Lung (tissue), 17 donors: ENCODE measurements at places on chromosomes 12 and 14. TPM values are rescaled to one million over a fixed set of nuclear protein-coding genes. Genes with fewer than 3 reads are reported as not detected.
A peak's percentile ranks its signal among the peaks of the same experiment; 100 is the strongest.

DNA sequence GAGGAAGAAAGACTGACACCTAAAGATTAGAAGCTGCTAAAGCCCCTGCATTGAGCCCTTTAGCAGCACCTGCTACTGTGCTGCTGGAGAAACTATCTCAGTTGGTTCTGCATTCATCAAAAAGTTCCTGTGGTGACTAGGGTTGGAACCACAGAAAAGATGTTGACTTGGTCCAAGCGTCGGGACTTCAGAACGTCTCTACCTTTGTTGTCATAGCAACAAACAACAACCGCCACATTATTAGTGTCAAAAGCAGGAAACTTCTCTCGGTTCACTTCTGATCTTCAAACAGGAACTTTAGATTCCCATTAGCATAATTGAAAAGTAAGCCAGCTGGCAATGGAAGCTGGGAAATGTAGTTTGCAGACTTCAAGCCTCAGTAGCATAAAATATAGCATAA is 368.0 kb downstream of the SEC23A start:
- no peaks in the 10 kb centered on the region for H3K27me3 ChIP-seq
- no peaks in the 10 kb centered on the region for H3K36me3 ChIP-seq
- no peak for DNase-seq
- H3K4me3 ChIP-seq = no peak overlapping the region
- no peaks in the 10 kb centered on the region for H3K4me1 ChIP-seq

GRCh38 chr14:38171197-38171596 is 36.5 kb upstream of the SSTR1 start:
- no peaks in the 10 kb centered on the region for H3K27me3 ChIP-seq
- H3K27ac ChIP-seq = no peak overlapping the region
- no peaks in the 10 kb centered on the region for H3K36me3 ChIP-seq
- H3K4me3 ChIP-seq = no peak overlapping the region
- DNase-seq = no peak

DNA sequence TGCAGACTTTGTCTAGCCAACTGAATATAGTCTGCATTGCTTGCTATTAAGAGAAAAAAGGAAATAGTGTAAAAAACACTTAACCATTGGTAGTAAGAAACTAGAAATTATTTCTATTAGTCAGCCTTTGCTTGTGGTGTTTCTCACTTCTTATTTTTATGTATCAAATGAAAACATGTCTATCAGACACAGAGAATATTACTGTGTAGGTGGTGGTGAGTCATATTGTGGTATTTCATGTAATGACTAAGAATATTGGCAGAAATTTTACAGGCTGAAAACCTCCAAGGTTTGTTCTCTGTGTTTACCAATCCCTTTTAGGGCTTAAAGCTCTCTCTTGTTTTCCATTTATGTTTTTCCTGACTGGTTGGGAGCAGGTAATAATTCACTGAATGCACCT is 87.2 kb downstream of the DAAM1 start:
- H3K4me1 ChIP-seq = peaks cover 11% of the 10 kb centered on the region
- H3K27me3 ChIP-seq = no peaks in the 10 kb centered on the region
- H3K4me3 ChIP-seq = no peak overlapping the region
- no peaks in the 10 kb centered on the region for H3K36me3 ChIP-seq
- DNase-seq = no peak

NRXN3 gene
- 8.3 TPM for total RNA-seq

RD3L gene
- total RNA-seq = not detected

- DNase-seq = no peak
- H3K27me3 ChIP-seq = no peaks in the 10 kb centered on the region
- no peak overlapping the region for H3K4me3 ChIP-seq
- H3K27ac ChIP-seq = no peak overlapping the region
- no peaks in the 10 kb centered on the region for H3K36me3 ChIP-seq
These were observed 360.9 kb downstream of the NAV3 start for GRCh38 chr12:78191611-78192010.

TRIM9 gene
- total RNA-seq = 1.3 TPM

CD69 gene
- total RNA-seq = 5.2 TPM

GRCh38 chr12:119835068-119835467 is 42.1 kb downstream of the CIT start:
- no peaks in the 10 kb centered on the region for H3K4me1 ChIP-seq
- H3K36me3 ChIP-seq = no peaks in the 10 kb centered on the region
- no peaks in the 10 kb centered on the region for H3K27me3 ChIP-seq
- no peak overlapping the region for H3K27ac ChIP-seq
- no peak overlapping the region for H3K4me3 ChIP-seq

- H3K36me3 ChIP-seq = no peaks in the 10 kb centered on the region
- H3K27ac ChIP-seq = no peak overlapping the region
- DNase-seq = no peak
These were observed 254.7 kb downstream of the ADGRD1 start for GRCh38 chr12:131208425-131208824.

LBHD2 gene
- total RNA-seq = not detected

A2M gene
- total RNA-seq = 1,082 TPM

DNA sequence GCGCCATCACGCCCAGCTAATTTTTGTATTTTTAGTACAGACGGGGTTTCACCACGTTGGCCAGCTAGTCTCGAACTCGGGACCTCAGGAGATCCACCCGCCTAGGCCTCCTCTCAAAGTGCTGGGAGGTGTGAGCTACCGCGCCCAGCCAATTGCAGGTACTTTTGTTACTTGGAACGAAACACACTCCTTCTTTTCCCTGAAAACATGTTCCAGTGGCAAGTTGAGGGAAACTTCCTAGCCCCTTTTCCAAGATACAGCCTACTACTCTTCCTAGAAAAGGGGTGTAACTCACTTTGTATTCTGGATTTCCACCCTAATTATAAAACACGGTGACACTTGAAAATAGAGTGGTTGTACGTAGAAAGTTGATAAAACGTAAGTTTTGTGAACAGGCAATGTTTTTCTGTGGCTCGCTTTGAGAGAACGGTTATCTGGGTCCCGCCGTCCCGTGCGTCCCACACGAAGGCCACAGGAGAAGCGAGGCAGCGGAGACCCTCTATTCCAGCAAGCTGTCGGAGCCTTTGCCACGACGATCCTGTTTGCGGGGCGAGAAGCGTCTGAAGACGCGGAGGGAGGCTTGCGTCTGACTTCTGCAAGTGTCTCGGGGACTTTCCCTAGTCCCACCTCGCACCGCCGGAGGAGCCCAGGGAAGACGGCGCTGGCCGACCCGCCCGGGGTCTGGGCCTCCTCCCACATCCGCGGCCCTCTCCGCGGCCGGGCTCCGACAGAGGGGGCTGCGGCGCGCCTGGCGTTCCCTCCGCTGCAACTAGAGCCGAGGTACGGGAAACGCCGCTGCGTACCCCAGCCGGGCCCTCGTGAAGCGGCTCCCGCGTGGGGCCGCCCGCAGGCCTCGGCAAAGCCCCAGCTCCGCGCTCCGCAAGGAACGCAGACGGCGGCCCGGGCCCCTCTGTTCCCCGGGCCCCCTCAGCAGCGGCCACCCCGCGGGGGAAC is 745 bp downstream of the CDCA4 start:
- peak; percentile 58 for DNase-seq
- H3K36me3 ChIP-seq = no peaks in the 10 kb centered on the region
- peaks cover 39% of the 10 kb centered on the region for H3K4me1 ChIP-seq
- H3K27me3 ChIP-seq = no peaks in the 10 kb centered on the region
- peak overlapping the region; percentile 91 for H3K27ac ChIP-seq

DNA sequence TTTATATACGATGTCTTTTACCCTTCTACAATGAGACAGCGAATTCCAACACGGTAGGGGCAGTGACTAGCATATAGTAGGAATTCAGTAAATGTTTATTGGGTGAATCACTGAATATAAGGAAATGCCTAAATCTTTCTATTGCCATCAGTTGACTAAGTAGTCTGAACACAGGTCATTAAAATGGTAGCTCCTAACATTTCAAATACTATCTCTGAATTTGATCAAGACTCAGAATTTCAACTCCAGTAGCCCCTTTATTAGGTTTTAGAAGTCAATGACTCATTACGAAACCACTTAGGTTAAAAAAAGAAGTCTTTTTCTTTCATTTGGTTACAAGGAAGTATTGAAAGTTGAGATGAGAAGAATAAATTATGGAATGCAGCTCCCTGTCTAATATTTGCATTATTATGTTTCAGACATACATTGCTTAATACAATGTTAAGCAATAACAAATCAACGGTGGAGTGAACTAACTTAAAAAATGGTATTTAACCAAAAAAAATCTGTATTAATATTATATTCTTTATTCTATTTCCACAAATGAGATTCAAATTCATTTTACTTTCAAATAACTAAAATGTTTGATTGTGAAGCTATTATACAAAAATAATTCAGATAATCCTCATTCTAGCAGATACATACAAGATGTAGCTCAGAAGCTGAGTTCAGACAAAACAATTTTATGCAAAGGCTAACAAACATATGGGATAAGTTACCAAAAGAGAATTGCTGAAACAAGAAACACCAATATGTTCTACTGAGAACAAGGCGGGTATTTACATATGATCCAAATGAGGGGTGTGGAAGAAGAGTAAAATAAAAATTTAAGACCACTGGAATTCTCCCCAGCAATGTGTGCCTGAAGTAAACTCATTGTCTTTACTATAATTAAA is 302.7 kb downstream of the CEP128 start:
- peak; percentile 15 for DNase-seq
- H3K4me3 ChIP-seq = no peak overlapping the region
- no peaks in the 10 kb centered on the region for H3K36me3 ChIP-seq
- H3K4me1 ChIP-seq = no peaks in the 10 kb centered on the region

RIMKLB gene
- 28.2 TPM for total RNA-seq

GRCh38 chr14:37652042-37652441 is 56.6 kb downstream of the TTC6 start:
- H3K27ac ChIP-seq = no peak overlapping the region
- H3K4me3 ChIP-seq = no peak overlapping the region
- no peaks in the 10 kb centered on the region for H3K36me3 ChIP-seq
- H3K4me1 ChIP-seq = no peaks in the 10 kb centered on the region

BAZ1A gene
- 25.6 TPM for total RNA-seq

ESR2 gene
- total RNA-seq = 0.55 TPM

WASHC3 gene
- 53.3 TPM for total RNA-seq

DNA sequence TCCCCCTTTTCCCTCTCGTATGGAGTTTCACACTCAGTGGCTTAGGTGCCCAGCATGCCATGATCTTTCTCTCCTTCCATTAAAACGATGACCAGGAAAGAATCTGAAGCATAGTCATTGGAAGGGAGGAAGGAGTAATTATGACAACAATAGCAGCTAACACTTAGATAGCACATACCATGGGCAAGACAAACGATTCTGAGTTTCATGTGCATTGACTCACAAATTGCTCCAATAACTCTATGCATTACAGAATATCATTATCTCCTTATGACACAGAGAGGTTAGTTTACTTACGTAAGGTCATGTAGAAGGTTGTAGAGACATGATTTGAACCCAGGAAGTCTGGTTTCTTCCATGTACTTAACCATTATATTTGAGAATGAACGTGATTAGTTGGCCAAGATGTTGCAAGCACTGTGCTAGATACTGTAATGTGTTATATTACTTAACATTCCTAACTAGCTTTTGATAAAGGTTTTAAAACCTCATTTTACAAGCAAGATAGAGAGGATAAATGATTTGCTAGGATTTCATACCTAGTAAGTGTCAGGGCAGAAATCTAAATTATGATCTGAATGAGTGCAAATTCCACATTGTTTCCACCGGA is 162.4 kb downstream of the CAND1 start:
- no peak for DNase-seq
- no peaks in the 10 kb centered on the region for H3K27me3 ChIP-seq
- H3K36me3 ChIP-seq = no peaks in the 10 kb centered on the region
- no peak overlapping the region for H3K4me3 ChIP-seq

DNA sequence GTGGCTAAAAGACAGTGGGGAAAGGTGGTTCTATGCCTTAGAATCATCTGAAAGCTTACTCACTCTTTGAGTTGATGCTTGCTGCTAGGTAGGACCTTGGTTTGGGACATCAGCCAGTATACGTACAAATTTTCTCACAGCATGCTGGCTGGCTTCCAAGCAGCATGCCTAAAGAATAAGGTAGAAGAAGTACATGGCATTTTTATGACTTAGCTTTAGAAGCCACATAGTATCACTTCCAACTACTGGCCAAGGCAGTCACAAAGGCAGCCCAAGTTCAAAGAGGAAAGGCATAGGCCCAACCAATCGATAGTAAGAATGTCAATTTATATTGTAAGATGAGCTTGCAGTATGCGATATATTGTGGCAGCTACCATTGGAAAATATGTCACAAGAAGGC is 284.2 kb upstream of the CAND1 start:
- no peaks in the 10 kb centered on the region for H3K36me3 ChIP-seq
- H3K27ac ChIP-seq = no peak overlapping the region
- no peak overlapping the region for H3K4me3 ChIP-seq
- no peaks in the 10 kb centered on the region for H3K4me1 ChIP-seq
- H3K27me3 ChIP-seq = no peaks in the 10 kb centered on the region

GRCh38 chr12:72982356-72982755 is 710.2 kb downstream of the TRHDE start:
- no peak overlapping the region for H3K27ac ChIP-seq
- H3K27me3 ChIP-seq = no peaks in the 10 kb centered on the region
- no peak overlapping the region for H3K4me3 ChIP-seq
- H3K4me1 ChIP-seq = no peaks in the 10 kb centered on the region
- H3K36me3 ChIP-seq = no peaks in the 10 kb centered on the region

DNA sequence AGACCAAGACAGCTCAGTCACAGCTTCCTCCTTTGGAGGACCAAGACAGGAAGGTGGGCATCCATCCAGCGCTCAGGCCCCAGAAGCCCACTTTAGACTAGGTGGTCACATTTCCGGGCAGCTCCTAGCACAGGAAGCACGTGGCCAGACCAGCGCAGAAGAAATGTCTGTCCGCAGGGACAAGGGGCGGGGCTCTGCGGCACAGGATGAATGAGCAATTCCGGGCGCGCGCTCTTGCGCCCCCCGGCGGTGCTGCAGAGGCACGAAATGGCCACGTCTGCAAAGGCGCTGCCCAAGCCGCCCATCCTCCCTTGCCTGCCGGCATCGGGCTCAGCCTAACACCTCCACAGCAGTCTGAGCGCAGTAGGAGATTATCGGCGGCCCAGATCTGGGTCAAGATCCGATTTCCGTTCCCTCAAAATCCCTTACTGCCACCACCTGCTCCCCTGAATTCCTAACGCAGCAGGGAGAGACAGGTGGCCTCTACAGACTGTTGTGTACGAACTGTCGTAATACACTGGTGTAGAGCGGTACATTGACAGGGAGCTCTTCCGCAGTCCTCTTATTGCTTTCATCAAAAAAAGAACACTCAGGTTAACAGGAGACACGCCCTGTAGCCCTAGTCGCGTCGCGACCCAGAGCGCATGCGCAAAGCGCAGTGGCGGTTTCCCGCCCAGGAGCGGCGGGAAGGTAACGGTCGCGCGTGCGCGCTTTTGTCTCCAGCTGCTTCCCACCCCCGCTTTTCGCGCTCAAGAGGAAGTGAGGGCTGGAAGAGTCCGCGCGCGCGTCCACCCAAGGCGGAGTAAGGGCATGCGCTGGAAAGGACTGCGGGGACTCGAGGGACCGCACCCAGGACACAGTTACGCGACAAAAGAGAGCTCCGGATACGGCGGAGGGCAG is 794 bp downstream of the TUBA1B start:
- peak overlapping the region; percentile 98 for H3K27ac ChIP-seq
- peak; percentile 91 for DNase-seq
- H3K27me3 ChIP-seq = no peaks in the 10 kb centered on the region
- peak overlapping the region; percentile 79 for H3K4me3 ChIP-seq
